ENCODE measurements at places on chromosomes 7 and 10.

DNA sequence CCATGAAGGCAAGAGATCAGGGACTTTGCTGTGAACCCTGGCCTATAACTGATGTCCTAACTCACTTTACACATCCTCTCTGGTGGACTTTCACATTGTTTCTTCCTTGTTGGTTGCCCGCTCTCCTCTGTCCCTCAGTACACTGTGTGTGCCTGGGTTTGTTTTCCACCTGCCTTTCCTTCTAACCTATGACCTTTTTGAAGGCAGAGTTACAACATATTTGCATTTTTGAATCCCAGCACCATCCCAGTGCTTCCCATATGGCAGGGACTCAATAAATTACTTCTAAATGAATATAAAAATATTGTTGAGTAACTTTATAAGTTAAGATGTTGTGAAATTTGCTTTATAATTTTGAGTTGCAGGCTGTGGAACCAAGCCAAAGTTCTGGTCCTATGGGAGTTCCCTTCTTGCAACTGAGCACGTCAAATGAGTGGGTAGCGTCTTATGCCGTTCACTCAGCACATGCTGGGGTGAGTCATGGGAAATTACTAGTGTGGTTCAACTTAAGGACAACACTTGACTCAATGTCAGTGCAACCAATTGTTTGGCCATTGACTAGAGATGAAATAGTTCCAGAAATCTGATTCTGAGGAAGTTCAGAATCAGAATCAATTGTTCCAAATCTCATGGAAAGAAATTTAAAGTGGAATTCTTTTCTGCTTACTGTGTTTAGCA is 250.9 kb downstream of the TWIST1 start:
- no peak for DNase-seq

DNA sequence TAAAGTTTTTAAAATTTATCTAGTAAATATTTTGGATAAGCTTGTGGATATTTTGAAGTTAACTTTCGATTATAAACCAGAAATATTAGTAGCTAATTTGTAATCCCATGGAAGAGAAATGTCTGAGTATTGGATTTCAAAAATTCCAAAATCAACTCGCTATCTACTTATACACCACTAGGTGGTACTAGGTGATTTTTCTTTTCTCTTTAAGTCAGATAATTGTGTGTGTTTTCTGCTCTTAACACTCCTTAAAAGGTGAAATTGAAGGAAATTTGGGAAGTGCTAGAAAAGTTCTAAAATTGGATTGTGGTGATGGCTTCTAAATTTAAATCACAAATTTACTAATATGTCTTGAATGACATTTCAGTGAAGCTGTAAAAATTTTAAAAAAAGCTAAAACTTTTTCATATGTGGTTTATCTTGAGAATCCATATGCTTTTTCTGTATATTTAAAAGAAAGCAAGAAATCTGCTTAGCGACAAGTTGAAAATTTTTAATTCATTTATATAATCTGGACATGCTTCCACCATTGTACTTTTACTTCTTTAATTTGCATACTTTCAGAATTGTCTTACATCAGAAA is 90.2 kb downstream of the IPMK start:
- no peak for DNase-seq

DNA sequence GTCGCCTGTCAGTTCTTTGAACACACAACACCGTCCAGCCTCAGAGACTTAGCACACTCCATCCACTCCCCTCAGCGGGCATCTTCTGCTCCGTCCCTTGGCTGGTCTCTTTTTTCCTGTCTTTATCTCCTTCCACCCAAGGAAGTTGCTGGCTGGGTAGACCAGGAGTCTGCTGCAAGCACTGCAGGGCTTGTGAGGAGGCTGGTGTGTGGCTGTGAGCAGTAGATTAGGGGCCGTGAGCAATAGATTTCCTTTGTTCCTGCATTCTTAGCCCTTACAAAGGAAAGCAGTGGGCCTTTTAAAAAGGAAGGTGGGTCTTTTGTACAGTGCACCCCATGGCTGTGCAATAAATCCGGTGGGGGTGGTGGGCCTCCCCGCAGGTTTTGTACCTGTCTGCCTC is 100.3 kb upstream of the BTBD16 start:
- no peak for DNase-seq

DNA sequence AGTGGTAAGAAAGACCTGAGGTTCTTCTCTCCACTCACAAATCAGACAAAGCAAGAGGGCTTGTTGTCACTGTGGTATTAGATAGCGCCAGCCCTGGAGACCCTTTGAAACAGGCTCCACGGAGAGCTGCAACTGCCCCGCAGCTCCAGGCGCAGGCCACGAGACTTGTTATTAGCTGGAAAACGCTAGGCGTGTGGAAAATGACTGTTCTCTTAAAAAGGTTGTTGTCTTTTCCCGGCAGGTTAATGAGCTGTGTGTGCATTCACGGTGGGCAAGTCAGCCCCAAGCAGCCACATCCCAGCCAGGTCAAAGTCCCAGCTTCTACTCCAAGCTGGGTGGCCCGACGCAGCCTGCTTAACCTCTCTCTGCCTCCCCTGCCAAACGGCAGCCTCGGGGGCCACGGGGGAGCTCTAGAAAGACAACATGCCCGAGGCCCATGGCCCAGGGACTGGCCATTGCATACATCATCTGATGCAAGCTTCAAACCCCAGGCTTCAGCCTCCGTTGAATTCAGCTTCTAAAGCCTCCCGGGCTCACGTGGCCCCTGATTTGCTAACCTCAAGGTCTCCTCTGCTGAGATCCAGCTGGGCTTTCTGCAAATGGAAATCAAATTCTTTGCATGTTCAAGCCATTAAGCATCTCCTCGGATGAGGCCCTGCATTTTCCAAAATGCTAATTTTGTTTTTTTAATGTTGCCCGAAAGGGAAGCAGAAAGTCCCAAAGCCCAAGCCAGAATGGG is 61.3 kb upstream of the DNAAF5 start:
- DNase-seq: no peak

- DNase-seq: no peak
Observed at GRCh38 chr7:44595934-44596635, 10.3 kb upstream of the OGDH start.

DNA sequence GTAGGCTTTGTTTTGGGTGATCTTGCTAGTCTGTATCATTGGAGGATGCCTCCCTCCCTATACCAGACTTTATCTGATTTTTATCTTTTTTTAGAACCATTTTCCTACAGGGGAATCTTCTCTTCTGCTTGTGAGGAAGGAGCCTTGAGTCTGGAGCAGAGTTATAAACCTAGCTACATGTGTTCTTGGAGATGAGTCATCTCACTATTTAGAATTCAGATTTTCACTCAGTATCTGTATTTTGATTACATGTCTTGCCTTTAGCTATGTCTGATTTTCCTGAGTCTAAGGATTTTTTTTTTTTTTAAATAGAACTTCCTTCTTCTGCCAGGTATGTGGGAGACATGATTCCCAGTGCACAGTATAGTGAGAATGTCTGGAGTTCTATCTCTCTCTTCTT is 211.6 kb upstream of the MBL2 start:
- no peak for DNase-seq

DNA sequence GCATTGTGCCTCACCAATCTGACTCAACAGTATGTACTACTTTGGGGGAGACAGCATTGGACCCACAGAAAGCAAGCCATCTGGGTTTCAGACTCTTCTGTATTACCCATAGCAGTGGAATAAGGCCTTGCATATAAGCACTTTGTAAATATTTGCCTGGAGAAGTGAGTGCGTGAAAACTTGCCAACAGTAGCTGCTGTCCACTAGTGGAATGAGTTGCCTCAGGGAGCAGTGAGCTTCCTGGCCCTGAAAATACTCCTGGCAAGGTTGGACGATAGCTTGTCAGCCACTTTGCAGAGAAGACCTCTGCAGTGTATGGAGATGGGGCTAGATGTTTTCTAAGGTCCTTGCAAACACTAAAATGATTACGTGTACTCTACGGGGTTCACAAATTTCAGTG is 21.6 kb downstream of the GARS1 start:
- no peak for DNase-seq

DNA sequence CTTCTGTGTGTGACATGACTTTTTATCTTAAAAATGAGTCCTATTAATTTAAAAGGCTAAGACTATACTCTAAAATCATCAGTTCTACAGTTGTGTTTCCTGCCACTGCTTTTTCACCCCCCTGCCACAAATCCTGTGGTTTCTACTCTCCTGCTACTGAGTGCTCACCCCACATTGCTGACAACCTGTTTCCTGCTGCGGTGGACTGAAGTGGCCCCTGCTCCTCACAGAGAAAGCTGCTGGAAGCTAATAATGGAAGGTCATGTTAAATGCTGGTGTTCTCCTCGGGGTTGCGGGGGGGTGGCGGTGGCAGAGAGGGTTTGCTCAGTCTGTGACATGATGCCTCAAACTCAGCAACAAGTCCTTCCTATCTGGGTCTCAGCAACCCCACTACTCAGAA is 113.2 kb upstream of the INHBA start:
- DNase-seq: no peak

DNA sequence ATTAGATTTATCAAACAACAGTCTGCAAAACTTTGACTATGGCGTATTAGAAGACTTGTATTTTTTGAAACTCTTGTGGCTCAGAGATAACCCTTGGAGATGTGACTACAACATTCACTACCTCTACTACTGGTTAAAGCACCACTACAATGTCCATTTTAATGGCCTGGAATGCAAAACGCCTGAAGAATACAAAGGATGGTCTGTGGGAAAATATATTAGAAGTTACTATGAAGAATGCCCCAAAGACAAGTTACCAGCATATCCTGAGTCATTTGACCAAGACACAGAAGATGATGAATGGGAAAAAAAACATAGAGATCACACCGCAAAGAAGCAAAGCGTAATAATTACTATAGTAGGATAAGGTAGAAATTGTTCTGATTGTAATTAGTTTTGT is 31.4 kb downstream of the LRRC17 start:
- DNase-seq: no peak

DNA sequence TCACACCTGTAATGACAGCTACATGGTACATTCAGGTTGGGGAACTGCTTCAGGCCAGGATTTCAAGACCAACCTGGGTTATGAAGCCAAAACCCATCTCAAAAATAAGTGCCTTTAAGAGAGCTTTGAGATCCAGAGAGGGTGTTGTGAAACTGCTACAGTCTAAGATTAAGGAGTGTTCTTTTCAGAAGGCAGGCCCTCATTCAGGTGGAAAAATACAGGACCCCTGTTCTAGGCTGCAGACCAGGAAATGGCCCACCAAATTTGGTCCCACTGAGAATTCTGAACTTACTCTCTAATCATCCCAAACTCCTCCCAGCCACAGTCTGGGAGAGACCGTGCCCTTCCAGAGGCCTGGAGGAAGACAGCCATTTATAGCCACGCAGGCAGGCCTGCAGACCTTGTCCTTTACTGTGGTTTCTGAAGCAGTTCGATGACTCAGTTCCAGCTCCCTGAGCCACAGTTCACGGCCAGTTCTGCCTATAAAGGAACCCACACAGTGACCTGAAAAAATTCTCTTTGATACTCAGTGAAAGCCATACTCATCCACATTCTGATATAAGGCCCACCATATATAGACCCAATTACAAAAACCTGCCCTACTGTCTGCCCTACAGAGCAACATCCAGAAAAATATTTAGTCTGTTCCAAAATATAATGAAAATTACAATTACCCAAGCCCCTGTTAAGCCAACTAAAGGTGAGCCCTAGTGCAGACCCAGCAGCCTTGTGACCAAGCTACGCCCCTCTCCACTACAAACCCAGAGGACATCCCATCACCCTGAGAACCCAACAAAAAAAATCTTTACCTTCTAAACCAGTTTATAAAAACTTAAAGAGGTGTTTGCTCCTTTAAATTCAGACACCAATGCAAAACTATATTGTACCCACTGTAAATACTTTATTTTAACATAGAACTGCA is 21.2 kb downstream of the ZNF680 start:
- DNase-seq: no peak

DNA sequence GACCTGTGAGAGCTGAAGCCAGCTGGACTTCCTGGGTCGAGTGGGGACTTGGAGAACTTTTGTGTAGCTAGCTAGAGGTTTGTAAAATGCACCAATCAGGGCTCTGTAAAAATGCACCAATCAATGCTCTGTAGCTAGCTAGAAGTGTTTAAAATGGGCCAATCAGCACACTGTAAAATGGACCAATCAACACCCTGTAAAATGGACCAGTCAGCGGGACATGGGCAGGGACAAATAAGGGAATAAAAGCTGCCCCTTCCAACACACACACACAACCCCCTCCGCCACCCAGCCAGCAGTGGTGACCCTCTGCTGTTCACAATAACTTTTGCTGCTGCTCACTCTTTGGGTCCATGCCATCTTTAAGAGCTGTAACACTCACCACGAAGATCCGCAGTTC is 7.1 kb downstream of the ZNF511 start:
- no peak for DNase-seq

GRCh38 chr7:93399642-93400041 is 167.5 kb downstream of the VPS50 start:
- DNase-seq: no peak

DNA sequence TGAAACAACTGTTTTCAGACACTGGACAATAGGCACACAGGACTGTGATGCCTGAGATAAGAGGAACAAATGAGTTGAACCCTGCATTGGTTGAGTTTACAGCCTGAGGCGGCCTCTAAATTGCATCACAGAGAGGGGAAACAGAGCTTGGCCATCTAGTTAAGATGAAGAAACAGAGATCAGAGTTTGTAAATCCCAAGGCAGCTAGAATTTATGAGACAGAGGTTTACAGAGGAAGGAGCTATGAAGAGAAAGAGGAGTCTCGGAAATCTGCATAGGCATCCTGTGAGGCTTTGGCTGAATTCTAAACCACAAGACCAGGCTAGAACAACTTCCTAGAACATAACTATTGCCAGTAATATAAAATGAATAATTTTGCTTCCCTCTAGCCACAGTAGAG is 41.0 kb upstream of the OIT3 start:
- DNase-seq: no peak

- no peak for DNase-seq
Observed at GRCh38 chr7:95276114-95276513, 48.2 kb downstream of the PON1 start.

DNA sequence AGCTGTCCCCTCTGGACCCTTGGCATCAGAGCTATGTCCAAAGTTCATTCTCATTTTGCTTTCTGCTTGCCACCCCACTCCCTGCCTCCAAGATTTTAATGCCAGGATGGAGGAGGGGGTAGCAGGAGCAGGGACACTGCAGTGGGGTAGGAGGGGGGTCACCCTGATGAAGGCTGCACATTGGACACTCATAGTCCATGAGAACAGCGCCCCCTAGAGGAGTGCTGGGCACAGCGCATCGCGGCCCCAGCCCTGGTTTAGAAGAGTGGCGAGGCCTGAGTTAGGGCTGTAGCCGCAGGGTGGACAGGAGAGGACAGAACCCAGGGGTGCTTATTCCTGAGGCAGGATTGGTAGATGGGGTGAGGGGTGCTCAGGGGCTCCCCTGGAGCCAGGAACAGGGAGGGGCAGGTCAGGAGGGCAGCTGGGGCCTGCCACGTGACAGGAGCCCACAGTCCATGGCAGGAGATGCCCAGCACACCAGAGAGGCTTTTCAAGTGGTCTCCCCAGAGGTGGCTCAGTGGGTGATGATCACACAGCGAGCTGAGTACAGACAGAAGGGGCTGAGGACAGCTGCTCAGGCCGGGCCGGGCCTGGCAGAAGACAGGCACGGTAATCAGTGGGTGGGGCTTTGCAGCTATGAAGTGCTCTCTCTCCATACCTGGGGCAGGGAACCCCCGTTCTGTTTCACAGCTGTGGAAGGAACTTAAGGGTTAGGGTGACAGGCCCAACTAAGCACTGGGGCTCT is 71.4 kb downstream of the NEURL1 start:
- no peak for DNase-seq

GRCh38 chr7:3459111-3459510 is 158.1 kb downstream of the SDK1 start:
- no peak for DNase-seq

GRCh38 chr7:127383123-127383835 is 9.2 kb downstream of the ZNF800 start:
- no peak for DNase-seq
